ENCODE measurements at places on chromosomes 2 and 18.

GRCh38 chr2:226788881-226789490 lies 10.6 kb downstream of the IRS1 start:
- DNase-seq = no peak

DNA sequence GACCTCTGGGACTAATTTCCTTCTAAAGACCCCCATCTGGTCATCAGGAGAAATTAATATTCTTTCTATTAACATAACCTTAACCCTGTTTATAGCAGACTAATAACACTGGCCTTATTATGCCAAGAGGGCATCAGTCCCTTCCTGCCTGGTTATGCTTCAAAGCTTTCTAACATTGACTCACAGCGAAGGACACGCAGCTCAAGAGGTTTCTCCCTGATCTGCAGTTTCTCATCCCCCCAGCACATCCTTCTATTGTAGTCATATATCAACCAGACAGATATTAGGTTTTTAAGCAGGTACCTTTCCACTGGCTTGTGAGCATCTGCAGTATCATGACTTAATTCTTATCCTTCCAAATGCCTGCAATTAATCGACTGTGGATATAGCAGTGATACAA lies 100.0 kb upstream of the CXCR4 start:
- DNase-seq = no peak

DNA sequence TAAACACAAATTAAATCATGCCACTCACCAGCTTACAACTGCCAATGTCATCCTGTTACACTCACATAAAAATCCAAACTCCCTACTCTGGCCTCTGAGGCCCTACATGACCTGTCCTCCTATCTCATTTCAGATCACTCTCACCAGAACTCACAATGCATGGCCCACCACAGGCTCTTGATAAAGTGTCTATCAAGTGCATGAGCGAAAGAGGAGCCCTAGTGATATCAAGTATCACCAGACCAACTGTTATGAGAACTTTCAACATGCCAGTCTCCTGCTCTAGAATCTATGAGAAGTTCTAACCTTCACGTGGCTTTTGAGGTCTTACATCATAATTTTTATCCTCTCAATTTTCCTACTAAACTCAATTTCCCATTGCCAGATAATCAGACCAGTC lies 76.4 kb upstream of the CD226 start:
- DNase-seq = no peak

- no peak for DNase-seq
Observed at GRCh38 chr2:29420999-29421782, 306.0 kb downstream of the CLIP4 start.
